ENCODE measurements at places on chromosomes 12 and 14. TPM values are rescaled to one million over a fixed set of nuclear protein-coding genes. Genes with fewer than 3 reads are reported as not detected.

DNA sequence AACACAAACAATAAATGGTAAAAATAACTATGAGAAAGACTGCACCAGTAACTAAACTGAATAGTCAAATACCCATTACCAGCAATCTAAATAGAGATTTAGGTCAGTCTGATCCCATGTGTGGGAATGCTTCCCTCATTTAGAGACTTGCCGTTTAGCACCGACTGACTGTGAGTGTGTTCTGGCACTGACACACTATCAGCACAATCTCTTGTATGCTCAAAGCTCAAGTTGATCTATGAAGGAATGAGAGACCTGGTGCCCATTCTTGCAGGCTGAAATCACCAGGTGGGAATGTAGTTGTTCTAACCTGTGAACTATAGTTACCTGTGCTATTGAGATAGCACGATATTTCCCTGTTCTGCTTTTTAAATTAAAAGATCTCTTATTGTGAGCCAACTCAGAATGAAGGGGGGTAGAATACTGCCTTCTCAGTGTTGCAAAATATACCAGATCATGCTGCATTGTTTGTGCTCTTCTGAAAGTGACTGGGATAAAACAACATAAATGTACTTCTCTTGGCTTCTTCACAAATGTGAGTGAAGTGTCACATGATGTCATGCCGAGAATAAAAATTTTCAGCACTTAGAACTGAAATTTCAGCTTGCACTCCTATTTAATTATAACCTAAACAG lies 99.6 kb downstream of the LIN7A start:
- no peak for DNase-seq

DNA sequence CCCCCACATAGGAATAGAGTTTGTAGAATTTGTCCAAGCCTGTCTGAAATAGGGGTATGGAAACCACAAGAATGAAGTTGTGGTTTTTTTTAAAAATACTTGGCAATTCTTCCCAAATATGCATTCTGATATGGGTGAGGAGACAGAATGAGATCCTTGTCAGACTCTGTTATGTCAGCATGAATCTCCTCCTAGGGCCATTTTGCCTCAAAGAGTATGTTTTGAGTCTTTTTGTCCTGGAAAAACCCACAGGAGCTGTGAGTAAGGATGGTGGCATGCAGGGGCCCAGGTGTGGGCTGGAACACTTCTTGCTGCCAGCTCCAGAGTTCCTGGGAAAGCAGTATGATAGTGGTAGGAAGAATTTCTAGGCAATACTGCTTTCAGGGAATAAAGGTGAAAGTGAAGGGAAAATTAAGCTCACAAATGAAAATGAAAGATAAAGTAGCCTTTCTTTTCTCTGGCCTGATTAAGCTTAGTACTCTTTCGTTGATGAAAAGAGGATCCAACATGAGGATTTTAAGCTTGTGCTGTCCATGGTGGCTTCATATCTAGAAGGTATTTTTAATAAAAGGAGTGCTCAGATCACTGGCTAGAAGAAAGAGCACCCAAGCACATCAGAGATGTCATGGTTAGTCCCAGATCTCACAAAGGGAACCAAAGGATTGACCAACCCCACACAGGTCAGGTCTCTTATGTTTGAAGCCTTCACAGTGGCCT lies 130.8 kb downstream of the LLPH start:
- peak; percentile 47 for DNase-seq

- no peak for DNase-seq
Observed at GRCh38 chr12:110466791-110467190, 1.3 kb downstream of the GPN3 start.

- no peak for DNase-seq
Observed at GRCh38 chr12:123468786-123469185, 10.8 kb downstream of the SNRNP35 start.

DNA sequence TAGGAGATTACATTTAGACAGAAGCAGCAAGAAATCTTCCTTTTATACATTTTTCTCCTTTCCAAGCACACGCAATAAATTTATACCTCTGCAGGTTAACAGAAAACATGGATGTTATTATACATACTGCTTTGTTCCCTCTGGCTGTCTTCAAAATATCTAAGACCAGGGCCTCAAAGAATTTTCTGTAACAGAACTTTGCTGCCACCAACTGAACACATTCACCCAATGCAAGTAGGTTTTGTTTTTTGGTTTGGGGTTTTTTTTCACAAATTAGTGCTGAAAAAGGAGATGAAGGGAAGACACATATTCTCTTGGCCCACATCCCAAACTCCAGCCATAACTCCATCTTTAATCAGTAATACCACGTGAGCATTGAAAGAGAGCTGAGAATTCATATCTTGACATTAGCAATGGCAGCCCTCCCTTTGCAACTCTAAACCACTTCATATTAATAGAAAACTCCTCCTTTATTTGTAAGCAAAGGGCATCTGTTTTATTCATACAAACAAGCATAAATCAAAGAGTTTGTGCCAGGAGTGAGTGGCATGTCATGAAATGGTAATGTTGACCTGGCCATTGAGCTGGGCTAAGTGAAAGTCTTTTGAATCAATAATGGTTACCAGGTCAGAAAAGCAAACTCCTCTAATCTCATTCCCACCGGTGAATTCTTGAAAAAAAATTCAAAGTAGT lies 150.8 kb upstream of the FSCB start:
- DNase-seq, result no peak

DNA sequence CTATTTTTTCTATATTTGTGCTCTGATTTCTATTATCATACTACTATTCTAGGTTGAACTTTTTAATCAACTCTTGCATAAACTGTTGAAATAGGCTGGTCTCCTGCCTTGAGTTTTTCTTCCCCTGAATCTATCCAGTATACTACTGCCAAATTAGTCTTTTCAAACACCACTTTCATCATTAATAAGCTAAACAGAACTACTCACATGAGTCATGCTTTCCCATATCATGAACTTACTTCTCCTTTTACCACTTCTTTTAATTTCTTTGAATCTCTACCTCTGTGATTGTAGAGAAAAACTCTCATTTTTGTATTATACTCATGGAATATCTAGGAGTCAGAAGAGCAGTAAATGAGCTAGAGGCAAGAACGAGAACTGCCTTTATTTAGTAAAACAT lies 340.3 kb upstream of the PDE3A start:
- no peak for DNase-seq

DNA sequence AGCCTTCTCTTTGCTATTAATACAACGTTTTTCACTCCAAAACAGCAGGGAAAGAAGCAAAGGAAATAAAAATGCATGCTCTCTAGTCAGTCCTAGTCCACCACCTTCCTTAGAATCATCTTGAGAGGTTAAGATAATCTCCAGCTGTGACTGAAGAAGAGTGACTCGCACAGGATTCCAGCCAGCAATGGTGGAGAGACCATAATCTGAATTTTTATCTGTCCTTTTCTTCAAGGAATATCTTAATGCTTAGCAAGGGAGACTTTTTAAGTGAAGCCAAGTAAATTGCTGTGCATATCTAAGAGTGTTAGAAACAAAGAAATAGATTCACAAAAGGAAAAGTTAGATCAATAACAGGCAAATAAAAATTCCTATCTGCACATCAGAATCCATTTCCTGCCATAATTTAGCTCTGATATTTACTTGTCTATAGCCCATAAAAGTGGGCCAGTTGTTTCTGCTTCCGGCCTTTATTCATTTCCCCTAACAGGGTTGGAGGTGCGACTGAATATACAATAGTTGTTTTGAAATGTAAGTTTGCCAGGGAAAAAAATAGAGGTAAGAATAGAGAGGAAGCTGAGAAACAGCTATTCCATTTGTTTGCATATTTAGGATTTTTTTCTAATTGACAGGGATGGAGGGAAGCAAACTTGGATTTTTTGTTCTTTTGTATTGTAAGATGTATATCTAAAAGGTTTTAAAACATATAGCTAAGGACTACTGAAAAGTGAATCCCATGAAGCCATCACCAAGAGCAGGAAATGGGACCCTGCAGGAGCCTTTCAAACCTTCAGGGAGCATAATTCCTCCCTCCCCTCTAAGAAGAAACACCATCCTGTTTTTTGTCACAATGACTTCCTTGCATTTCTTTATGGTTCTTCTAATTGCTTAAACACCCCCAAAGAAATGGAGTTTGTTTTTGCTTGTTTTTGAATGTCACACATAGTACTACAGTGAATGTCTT lies 154.0 kb downstream of the ITPR2 start:
- DNase-seq, result peak; percentile 5

DNA sequence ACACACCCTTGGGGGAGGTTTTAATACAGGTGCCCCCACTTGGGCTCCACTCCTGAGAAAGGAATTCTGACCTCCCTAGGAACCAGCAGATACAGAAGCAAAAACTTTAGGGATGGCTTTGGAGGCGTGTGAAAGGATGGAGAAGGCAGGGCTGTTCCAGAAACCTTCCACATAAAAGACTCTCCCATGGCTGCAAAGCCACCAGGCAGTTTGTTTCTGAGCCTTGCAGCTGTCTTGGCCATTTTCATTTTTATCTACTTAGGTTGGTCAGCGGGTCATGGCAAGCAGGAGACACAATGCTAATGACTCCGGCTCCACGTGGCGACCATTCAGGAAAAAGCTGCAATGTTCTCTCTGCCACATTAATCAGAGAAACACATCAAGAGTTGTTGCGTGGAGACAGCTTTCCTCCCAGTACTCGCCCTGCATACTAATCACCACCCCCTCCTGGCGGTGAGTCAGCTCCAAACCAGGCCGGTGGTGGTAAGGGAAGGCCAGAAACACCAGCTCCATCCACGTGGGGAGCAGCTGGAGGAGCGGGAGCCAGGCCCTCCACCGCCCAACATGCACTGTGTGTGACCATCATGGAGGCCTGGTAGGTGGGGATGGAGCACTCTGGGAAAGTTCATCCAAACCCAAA lies 30.9 kb upstream of the IRF2BPL start:
- peak; percentile 94 for DNase-seq

- DNase-seq, result no peak
Observed at GRCh38 chr12:82366197-82366596, 7.9 kb downstream of the METTL25 start.

GRCh38 chr12:56010111-56010570 lies 10.7 kb upstream of the IKZF4 start:
- DNase-seq, result no peak

- DNase-seq, result no peak
Observed at GRCh38 chr12:69689638-69690037, 9.5 kb downstream of the BEST3 start.

DNA sequence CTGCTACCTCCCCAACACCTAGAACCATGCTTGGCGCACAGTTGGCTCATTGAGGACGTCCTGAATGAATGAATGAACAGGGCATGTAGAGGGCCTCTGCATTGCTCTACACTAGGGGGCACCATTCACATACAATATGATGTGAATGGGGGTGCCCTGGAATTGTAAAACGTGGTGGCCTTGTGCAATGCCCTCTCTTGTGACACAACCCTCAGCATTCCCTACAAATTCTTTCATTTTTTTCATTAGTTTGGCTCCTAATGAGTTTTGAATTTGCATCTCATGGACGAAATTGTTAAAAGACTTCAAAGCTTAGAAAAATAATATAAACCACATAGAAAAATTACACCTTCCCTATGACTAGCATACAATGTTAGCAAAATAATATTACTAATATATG lies 2.3 kb upstream of the DIO2 start:
- DNase-seq, result peak; percentile 71

- no peak for DNase-seq
Observed at GRCh38 chr12:46603776-46604456, 221.9 kb downstream of the SLC38A4 start.

GRCh38 chr12:4562034-4562657 lies at the start of gene DYRK4:
DYRK4 (plus strand) TSS chr12:4562208; CDS start chr12:4562246, 38 bp downstream.
- DNase-seq, result peak; percentile 52

DNA sequence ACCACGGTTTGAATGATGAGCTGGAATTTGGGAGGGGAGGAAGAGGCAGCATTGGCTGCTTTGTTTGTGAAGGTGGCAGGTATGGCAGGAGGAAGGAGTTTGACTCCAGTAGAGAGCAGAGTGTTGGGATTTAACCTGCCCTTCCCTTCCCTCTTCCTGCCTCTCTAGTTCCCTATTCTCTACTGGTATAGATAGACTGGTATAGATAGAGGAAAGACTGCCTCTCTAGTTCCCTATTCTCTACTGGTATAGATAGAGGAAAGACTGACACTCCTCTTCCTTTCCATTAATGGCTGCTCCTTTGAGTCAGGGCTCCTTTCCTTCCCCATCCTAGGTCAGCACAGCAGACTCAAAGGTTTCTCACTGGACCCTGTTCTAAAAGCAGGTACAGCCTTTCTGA lies 8.4 kb upstream of the SYCP3 start:
- no peak for DNase-seq

DNA sequence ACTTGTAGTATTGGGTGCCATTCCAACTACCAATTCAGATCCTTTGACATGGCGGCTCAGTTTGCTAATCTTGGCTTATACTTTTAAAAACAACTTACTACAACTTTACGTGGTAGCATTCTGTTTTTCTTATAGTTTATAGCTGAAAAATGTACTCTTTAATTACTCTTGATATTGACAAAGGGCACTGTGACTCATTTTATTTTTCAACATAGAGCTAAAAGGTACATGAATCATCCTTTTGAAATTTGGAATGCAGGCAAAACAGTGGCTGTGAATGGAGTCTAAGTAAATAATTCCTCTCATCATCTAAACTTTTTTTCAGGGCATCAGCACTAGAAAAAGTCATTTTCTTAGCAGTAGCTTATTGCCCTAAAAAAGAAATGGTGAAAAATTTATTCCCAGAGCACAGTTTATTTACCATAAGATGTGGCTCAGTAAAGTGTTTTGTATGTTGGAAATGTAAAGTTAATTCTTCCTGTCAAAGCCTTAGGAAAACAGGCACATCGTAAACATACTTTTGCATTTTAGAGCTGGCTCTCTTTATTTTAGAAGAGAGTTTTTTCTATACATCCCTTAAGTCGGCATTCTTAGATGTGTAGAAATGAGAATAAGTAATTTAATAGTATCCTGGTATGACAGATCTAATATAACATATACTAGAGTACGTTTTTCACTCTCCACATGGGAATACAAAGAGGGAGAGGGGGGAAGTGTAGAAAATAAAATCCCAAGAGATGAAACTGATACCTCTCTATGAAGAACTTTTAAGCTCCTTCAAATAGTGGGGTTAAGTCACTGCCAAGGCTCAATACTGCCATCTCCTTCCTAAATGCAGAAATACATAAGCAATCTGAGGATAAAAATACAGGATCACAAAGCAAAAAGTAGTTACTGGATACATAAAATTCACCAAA lies 55.2 kb downstream of the SLC25A21 start:
- peak; percentile 39 for DNase-seq

GRCh38 chr12:24281341-24281740 lies 331.9 kb upstream of the SOX5 start:
- DNase-seq, result no peak

- DNase-seq, result no peak
Observed at GRCh38 chr12:98579347-98579746, 14.1 kb upstream of the SLC25A3 start.

- no peak for DNase-seq
Observed at GRCh38 chr14:90511252-90511651, 114.4 kb downstream of the CALM1 start.

GRCh38 chr12:124695861-124696260 lies 128.4 kb upstream of the NCOR2 start:
- DNase-seq, result no peak

GRCh38 chr12:68422956-68423574 lies 90.9 kb upstream of the MDM1 start:
- DNase-seq, result no peak

The FAM90A1 gene
- not detected for total RNA-seq

The PRKD1 gene
- total RNA-seq, result 21.3 TPM

The STXBP6 gene
- 19.4 TPM for total RNA-seq

The SLC25A21 gene
- 0.27 TPM for total RNA-seq

The HOXC4 gene
- 0.37 TPM for total RNA-seq

The CLEC2A gene
- not detected for total RNA-seq

The CAPZA3 gene
- not detected for total RNA-seq

The GALNT9 gene
- total RNA-seq, result not detected

The SIX6 gene
- total RNA-seq, result not detected

The KCNH3 gene
- not detected for total RNA-seq

The P2RX2 gene
- total RNA-seq, result not detected

The AKAP3 gene
- total RNA-seq, result 0.77 TPM

The VRTN gene
- not detected for total RNA-seq

The AQP6 gene
- not detected for total RNA-seq

The IQSEC3 gene
- total RNA-seq, result not detected
